ENCODE measurements at places on chromosomes 4 and X. TPM values are rescaled to one million over a fixed set of nuclear protein-coding genes. Genes with fewer than 3 reads are reported as not detected.
A peak's percentile ranks its signal among the peaks of the same experiment; 100 is the strongest.

DNA sequence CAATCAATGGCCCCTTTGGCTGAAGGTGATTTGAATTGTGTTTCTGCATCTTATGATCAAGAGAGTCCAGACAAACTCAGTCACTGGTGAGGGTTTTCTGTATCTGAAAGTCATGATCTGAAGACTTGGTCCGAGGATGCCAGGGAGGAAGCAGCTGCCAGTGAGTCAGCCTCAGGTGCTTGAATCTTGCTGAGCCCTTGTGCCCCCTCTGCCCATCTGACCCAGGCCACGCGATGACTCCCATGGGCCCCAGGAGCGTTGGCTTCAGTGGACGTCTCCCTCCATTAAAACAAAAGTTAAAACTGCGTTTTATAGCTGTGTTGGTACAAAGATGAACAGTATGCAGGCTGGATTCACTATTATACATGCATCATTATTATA is 62.0 kb downstream of the HTRA3 start:
- DNase-seq, result no peak

DNA sequence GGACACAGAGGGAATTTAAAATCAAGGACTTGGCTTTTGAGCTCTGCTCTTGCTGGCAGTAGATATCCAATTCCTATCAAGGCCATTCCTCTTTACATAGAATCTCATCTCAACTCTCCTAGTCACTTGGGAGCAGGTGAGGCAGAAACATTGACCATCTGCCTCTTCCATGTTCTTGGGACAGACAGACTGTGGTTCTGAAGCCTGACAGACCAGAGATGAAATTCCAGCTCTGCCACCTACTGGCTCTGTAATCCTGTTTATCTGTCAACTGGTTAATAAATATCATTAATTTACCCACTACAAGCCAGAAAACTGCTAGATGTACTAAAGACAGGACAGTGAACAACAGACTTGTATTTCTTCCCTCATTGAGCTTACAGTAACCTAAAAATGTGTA is 300.8 kb downstream of the ADGRL3 start:
- DNase-seq, result no peak

- DNase-seq, result peak; percentile 7
These were observed 81.5 kb downstream of the PJA1 start for GRCh38 chrX:69083801-69084200.

DNA sequence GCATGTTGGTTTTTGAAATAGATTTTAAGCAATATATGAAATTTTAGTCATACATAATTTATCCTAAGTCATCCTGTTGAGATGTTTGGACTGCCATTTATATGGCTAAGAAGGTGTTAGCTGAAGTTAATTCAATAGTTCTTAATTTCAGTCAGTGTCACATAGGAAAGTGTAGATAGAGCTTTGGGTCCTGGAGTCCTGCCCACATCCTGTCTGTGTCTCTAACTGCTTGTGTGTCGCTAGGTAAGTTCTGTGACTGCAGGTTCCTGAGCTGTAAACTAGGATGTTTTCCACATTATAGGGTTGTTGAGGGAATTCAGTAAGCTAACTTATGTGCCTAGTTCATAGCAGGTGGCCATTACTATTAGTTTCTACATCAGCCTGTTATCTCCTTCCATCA is 20.7 kb downstream of the OFD1 start:
- DNase-seq, result no peak

- DNase-seq, result no peak
These were observed 11.3 kb downstream of the FRG2 start for GRCh38 chr4:190015538-190016368.

- no peak for DNase-seq
These were observed 33.0 kb downstream of the NSG1 start for GRCh38 chr4:4419896-4420295.

GRCh38 chr4:14329228-14329627 is 673.1 kb upstream of the CPEB2 start:
- DNase-seq, result no peak

- DNase-seq, result no peak
These were observed 17.0 kb downstream of the MRFAP1 start for GRCh38 chr4:6657242-6658208.

DNA sequence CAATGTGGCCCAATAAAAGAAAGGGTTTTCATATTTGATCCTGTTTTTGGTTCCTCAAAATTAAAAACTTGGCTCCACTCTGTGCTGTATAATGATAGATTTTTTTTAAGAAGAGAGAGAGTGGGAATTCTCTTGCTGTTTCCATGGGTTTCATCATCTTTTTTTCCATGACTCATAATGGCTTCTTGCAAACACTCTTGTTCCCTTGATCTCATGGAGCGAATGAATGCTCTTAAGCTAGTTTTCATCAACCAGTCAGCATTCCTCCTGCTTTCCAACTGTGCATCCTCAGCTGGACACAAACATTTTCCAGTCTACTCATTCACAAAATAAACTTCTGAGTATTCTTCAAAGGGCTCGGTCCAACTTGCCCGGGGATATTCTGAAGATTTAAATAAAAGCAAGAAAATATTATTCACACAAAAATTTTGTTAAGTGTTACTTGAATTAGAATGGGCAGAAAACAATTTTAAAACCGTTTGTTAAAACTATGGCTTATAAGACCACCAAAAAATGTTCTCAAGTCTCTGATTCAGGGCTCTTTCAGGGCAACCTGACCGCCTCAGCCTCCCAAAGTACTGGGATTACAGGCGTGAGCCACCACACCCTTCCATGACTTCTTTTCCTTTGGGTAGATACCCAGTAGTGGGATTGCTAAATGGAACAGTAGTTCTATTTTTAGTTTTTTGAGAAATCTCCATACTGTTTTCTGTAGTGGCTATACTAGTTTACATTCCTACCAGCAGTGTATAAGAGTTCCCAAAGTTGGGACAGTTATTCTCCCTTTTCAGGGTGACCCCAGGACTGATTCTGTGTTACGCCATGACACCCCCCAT is 64.7 kb downstream of the TMEM156 start:
- peak; percentile 27 for DNase-seq

- DNase-seq, result no peak
These were observed 8.4 kb downstream of the UBE2K start for GRCh38 chr4:39706334-39706733.

Gene SSX4
- 3.0 TPM for total RNA-seq

Gene ACTRT1
- total RNA-seq, result not detected

Gene GPR143
- not detected for total RNA-seq

Gene CYP4V2
- 4.5 TPM for total RNA-seq

- DNase-seq, result no peak
These were observed 299.0 kb downstream of the KCNIP4 start for GRCh38 chr4:21649391-21650090.

DNA sequence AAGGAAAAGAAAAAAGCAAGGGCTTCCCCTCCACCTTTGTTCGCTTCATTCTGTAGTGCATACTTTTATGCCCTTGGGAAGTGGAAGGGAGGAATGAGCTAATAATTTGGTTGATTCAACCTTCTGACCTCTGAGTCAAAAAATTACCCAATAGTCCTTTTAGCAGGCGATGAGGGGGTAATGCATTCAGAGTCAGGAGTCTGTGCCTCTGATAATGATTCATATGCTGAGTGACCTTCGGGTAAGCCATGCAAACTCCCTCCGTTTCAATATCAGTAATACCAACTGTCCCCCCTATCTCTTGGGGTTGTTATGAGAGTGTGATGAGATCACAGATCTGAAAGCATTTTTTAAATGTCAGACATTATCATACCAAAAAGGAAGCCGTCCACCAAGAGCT is 41.6 kb upstream of the ACSL4 start:
- peak; percentile 46 for DNase-seq

- DNase-seq, result peak; percentile 23
These were observed 216.3 kb upstream of the BCOR start for GRCh38 chrX:40314070-40314469.

- no peak for DNase-seq
These were observed 18.3 kb upstream of the PGRMC2 start for GRCh38 chr4:128305942-128306341.

- DNase-seq, result no peak
These were observed 109.0 kb upstream of the DDIT4L start for GRCh38 chr4:100299046-100299840.

Gene NCAPG
- total RNA-seq, result 73.4 TPM

- peak; percentile 44 for DNase-seq
These were observed 14.7 kb downstream of the FGFRL1 start for GRCh38 chr4:1026115-1026514.

Data from K562 (cell line).